Vein endothelial cell (primary cell): ENCODE measurements at places on chromosomes 4 and X. TPM values are rescaled to one million over a fixed set of nuclear protein-coding genes. Genes with fewer than 3 reads are reported as not detected.

The AGA gene
- total RNA-seq, result 24.0 and 26.8 TPM in 2 replicates

The HHIP gene
- 515 and 854 TPM in 2 replicates for total RNA-seq

The FAAH2 gene
- total RNA-seq, result 0.33 and 0.96 TPM in 2 replicates

The DUSP21 gene
- total RNA-seq, result not detected in 2 replicates

The HMGN5 gene
- 0.98 and 1.1 TPM in 2 replicates for total RNA-seq

The ADH1B gene
- not detected in 2 replicates for total RNA-seq

The SMS gene
- 119 and 141 TPM in 2 replicates for total RNA-seq
